Pons (tissue), 1 donor: ENCODE measurements at places on chromosomes 1 and 21.

- no peak for DNase-seq
Measured at GRCh38 chr1:44059664-44060355, 28.5 kb upstream of the SLC6A9 start.

DNA sequence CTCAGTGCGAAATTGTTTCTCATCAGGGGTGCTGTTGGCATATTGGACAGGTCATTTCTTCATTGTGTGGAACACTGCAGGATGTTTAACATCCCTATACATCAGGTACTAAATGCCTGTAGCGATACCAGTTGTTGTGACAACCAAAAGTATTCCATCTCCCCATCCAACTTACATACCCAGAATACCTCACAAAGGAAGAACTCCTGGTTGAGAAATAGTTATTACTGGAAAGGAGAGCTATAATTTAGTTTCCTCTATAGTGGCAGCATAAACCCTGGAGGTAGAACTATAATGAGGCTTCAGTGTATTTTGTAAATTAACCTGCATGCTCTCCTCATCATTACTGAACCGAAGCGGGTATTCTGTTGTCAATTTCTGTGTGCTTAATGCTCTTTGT lies 45.1 kb downstream of the IVNS1ABP start:
- DNase-seq = no peak

- no peak for DNase-seq
Measured at GRCh38 chr1:8024329-8024728, 1.8 kb downstream of the ERRFI1 start.

- no peak for DNase-seq
Measured at GRCh38 chr1:36765785-36766300, 268.5 kb downstream of the GRIK3 start.

- no peak for DNase-seq
Measured at GRCh38 chr21:16912075-16912474, 600.8 kb upstream of the CXADR start.

- DNase-seq = peak; percentile 54
Measured at GRCh38 chr1:62530516-62531154, 66.7 kb upstream of the ANGPTL3 start.

DNA sequence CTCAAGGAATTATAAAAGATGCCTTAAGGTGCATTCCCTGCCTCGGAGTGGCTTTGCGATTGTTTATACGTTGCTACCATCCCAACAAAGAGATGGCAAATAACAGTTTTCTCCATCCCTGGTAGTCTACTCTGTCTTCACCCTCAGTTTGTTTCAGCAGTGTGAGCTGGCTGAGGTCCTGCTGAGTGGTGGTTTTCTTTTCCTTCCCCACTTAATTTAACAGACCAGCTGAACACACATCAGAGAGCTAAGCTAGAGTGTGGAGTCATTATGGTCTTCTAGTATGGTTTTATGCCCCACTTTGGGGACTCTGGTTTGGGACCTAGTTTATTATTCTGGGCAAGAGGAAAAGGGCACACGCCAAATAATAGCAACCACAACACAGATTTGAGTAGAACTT lies 2.2 kb downstream of the PIGV start:
- no peak for DNase-seq

DNA sequence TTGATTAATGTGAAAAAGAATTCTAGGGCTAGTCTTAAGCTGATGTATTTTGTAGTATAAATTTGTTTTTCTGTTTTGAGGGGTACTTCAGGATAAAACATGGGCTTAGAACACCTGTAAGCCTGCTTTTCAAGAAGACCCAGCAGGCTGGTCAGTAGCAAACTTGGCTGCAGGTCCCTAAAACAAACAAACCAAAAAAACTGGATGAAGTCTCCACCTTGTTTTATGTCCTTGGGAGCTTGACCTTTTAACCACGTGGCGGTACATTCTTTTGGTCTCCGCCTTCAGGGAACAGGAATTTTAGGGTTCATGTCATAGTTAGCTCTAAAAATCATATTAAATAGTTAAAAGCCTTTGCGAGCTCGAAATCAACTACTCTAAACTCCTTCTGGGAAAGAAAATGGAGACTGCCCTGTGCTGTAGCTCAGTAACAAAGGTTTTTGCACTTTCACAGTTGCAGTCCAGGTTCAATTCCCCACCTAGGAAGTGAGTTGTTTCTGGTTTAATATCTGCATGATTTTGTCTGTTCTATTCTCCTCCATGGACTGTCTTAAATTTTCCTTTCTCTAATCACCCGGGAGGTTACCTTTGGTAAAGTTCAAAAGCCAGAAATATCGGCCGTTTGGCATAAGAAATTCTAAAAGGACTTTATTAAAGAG lies 18.6 kb downstream of the PRDX6 start:
- DNase-seq = no peak

DNA sequence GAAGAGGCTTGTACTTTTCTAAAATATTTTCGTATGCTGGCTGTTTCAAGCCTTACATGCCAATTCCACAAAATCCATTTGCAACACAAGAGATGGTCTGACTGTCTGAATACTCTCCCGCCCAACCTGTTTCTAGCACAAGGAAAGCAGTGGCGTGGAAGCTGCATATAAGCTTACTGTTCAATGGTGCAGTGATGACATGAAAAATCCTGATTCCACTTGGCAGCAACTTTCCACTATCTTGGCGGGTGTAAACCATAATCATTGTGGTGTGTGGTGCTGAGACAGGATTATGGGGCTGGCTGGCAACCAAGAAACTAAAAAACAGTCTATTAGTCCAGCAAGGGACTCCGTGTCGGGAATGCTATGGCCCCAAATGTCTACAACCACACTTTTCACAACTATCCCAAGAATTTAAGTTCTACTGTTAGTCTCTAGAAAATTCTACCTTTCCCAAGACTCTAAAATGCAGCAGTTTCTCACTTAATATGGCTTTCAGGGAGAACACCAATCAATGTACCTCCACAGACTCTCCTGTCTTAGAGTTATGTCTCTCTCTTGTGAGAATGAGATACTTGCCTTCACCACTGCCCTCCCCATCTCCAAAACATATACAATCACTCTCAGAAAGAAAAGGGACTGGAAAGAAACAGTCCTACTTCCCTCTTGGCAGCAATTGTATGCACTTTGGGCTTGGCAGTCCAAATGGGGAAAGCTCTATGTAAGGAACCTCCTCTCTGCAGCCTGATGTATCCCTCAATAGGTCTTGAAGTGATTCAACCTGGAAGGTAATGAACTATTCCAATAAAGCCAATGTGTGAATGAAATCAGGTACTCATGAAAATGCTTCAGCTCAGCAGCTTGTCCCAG lies 9.5 kb downstream of the COLGALT2 start:
- peak; percentile 58 for DNase-seq
